Right forelimb (tissue), 1 donor: ENCODE measurements at places on chromosomes 12 and 14.

GRCh38 chr12:1826867-1827705 is 6.7 kb downstream of the LRTM2 start:
- DNase-seq = no peak

GRCh38 chr14:84493779-84494178 is 1036.2 kb upstream of the FLRT2 start:
- DNase-seq = no peak

DNA sequence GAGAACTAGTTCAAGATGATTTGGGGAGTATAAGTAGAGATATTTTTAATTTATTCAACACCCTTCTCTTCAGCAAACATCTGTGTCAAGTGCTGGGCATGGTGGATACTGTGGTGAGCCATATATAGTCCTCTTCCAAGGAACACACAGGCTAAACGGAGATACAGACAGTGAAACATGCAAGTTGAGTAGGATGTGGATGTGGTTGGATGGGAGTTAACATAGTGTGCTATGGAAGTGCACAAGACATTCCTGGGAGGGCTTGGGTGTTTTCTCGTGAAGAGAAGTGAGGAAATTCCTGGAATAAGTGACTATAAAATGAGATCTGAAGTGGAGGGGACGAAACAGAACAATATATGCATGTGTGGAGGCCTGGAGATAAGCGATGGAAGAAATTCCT is 181.1 kb upstream of the NPAS3 start:
- no peak for DNase-seq

DNA sequence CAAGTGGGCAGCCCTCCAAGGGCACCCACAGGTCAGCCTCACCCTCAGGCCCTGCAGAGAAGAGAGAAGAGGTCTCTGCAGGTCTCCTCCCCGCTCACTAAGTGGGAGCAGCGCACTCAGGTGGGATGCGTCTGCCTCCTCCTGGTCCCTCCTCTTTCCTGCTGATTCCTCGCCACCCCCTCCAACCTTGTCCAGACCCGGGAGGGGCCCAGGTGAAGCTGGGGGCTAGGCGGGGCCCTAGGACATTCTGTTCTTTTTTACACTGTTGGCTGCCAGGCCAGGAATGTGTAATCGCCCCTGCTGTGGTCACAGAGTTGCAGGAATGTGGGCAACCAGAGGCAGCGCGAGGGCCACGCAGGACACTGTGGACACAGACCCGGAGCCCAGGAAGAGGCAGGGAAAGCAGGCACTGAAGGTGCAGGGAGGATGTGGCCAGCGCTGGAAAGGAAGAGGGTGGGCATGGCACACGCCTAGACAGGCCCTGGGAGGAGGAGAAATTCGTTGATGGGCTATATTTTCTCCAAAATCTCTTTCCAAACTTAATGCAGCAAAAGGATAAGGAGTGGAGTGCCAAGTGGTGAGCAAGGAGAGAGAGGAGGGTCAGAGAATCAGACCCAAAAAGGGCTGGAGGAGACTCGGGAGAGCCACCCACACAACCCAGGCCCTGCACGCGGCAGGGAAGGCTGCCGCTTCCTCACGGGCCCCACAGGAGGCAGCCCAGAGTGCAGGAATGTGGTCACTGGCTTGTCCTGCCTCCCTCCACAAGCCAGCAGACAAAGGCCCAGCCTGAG is 911 bp upstream of the SCNN1A start:
- peak; percentile 65 for DNase-seq

DNA sequence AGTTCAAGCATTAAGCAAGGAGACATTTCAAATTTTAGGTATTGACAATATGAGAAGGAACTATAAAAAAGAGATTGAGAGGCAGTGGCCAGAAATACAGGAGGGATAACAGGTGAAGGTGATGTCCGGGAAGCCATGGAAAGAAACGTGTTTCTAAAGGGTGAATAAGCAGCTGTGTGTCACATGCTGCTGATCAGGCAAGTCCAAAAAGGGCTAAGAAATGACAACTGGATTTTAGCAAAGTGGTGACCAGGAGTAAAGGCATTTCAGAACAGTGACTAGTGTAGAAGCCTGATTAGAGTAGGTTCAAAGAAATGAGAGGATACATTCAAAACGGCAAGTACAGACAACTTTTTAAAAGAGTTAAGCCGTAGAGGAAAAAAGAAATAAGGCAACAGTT is 204.3 kb upstream of the DIO2 start:
- DNase-seq = no peak

GRCh38 chr12:91622037-91622436 is 439.4 kb upstream of the DCN start:
- DNase-seq = no peak

GRCh38 chr14:23610090-23610814 is 25.9 kb upstream of the DHRS2 start:
- DNase-seq = no peak

DNA sequence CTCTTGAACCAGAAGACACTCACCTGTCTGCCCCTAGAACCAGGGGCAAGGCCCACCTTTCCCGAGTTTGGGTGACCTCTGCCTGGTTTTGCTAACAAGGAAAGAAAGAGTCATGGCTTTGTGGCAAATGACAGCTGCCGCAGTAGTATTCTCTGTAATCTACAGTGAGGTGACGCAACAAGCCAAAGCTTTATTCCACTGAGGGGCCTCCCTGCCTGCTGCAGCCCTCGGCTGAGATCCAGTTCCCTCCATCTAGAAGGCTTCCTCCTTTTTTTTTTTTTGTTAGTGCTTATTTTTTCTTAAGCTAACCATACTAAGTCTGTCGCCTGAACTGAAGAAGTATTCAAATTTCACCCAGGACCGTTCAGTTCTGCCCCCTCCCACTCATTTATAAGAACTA is 142.3 kb upstream of the TMCC3 start:
- no peak for DNase-seq

DNA sequence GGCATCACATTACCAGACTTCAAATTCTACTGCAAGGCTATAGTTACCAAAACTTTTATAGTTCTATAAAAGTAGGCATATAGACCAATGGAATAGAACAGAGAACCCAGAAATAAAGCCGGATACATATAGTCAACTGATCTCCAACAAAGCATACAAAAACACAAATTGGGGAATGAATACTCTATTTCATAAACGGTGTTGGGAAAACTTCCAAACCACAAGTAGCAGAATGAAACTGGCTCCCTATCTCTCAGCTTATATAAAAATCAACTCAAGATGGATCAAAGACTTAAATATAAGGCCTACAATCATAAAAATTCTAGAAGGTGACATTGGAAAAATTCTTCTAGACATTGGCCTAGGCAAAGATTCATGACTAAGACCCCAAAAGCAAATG is 187.9 kb upstream of the PLXNC1 start:
- no peak for DNase-seq

GRCh38 chr12:119544765-119545625 is 48.6 kb upstream of the TMEM233 start:
- DNase-seq = peak; percentile 63

DNA sequence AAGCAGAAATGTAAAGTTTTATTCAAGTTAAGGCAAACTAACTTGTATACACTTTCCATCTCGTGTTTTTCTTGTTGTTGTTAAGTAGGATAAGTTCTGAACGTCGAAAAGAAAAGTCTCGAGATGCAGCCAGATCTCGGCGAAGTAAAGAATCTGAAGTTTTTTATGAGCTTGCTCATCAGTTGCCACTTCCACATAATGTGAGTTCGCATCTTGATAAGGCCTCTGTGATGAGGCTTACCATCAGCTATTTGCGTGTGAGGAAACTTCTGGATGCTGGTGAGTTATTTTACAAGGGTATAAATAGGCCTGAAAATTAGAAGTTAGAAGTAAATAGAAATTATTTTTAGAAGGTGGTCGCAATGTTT is 25.0 kb downstream of the HIF1A start:
- DNase-seq = no peak

DNA sequence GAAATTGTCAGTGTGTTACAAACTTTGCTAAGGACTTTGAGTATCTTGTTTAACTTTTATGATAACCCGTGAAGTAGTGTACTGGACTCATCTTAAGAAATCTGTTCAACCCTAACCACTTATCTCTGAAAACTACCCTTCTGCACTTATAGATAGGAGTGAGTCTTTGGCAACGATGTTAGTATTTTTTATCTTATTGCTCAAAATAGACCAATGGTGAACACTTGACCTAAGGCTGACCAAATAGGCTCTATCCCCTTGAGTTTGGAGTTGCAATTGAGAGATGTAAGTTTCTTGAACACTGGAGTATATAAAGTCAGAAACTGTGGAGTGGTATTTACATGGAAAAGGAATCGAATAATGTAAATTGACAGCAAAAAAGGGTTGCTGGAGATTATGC is 786.1 kb downstream of the TMTC2 start:
- DNase-seq = no peak

GRCh38 chr12:70553391-70553859 is 83.8 kb downstream of the PTPRB start:
- DNase-seq = no peak

DNA sequence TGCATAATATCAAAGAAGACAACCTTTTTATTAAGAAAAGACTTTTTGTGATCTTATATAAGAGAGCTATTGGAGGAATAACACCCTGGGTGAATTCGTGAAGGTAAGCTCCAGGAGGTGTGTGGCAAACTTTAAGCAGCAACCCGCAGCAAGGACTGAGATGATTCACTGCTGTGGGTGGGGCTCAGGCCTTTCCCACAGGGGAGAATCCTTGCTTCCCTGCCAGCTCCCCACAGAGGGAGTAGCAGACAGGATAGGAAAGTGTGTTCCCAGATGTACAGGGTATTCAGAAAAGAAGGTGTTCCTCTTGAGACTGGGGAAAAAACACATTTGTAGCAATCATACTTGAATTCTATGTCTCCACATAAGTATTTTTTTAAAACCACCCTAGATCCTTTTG is 9.2 kb downstream of the NDUFA12 start:
- DNase-seq = no peak

DNA sequence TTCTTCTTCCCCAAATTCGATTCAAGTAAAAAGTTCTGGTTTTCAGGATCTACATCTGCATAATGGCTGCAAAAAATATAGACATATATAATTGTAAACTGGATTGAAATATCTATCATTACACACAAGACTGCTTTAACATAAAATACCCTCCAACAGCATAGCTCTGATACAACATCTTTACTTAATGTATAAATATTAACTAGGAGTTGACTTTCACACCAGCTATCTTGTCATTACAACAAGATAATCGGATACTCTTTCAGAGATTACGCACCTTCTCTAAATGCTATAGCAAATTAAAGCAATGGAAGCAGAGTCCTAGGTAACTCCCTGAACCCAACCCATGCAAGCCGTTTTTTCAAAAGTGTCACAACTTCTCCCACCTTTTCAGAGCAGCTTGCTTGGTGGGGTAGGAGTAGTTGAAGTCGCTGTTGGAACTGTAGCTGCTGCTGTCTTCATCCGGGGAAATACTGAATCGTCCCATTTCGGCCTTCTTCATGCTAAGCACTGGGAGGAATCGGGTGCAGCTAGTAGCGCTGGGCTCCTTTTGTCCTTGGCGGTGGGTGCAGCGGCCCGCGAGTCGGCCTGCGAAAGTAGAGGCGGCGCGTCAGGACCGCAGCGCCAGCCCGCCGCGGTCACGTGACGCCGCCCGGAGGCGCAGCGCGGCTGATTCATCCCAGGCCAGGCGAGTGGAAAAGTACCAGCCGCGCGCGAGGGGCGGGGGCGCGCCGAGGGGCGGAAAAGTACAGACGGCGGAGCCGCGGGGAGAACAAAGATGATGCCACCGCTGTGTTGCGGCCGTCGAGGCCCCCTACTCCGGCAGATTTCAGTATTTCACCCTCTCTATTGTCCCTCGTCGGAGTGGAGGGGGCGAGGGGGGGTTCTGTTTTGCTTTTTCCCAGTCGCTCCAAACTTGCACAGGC is 1.5 kb downstream of the SLC38A2 start:
- DNase-seq = peak; percentile 96

DNA sequence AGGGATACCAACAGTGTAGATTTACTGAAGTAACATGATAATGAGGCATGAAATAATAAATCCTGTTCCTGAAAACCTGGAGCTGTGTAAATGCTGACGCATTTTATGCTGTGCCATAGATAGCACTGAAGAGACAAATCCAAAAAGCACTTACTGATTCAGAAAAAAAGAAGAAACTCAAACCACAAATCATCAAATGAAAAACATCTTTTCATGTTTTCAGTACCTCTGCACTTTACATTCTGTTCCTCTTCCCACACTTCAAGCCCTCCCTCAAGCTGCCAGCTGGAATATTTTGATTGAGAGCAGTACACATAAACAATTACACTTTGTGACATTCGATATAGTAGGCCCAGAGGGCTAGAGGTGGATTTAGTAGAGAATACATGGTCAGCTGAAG is 362.3 kb downstream of the NAV3 start:
- DNase-seq = no peak

DNA sequence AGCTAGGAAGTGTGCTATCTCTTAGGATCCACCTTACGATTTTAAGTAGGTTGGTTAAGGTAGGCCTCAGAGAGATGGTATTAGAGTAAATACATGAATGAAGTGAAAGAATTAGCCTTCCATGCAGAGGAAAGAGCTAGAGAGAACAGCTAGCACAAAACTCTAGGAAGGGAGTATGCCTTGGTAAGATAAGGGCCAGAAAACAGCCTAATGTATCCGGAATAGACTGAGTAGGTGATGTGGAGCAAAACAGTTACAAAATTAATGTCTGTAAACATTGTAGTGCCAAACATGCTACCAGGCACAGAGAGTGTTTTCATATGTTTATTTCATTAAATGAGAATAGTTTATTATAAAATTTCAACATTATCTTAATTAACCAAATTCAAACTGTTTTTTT is 315.1 kb downstream of the SOX5 start:
- no peak for DNase-seq

DNA sequence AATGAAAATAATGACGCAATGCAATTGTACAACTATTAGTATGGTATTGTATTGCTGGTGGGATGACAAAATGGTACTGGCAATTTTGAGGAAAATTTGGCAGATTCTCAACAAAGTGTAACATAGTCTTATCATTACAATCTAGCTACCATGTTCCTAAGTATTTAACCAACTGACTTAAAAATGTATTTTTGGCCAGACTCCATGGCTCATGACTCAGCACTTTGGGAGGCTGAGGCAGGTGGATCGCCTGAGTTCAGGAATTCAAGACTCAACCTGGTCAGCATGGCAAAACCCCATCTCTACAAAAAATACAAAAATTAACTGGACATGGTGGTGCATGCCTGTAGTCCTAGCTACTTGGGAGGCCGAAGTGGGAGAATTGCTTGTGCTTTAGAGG is 1409.5 kb downstream of the AACS start:
- no peak for DNase-seq

DNA sequence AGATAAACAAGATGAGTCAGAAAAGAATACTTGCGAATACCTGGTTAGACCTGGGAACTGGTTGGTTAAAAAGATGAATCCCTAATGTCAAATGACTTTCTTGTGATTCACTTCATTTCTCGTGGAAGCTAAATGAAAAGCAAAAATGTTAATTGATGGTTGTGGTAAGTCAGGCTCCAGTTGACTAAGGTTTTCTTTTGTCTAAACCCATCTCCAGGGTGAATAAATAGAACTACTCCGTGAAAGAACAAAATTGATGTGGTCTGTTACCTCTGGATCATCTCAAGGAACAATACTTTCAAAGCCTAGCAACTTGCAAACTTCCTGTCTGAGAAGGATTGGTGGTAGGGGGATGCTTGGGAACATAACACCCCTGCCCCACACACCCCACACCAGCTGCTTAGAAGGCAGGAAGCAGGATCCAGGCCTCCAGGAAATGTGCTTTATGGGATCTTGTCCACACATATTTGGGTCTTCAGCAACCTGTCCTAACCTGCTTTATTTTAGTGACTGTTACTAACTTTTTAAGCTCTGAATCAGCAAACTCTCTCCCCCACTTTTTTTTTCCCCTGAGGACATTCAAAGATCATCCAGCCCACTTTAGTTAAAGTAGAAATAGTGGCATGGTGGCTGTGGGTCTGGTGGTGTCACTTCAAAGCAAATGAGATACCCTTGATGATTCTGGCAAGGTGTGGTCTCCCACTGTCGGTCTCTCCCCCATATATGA is 60.4 kb upstream of the PTHLH start:
- DNase-seq = no peak

GRCh38 chr12:46770501-46771183 is 55.2 kb downstream of the SLC38A4 start:
- DNase-seq = no peak
